ENCODE measurements at places on chromosomes 1 and 21.

DNA sequence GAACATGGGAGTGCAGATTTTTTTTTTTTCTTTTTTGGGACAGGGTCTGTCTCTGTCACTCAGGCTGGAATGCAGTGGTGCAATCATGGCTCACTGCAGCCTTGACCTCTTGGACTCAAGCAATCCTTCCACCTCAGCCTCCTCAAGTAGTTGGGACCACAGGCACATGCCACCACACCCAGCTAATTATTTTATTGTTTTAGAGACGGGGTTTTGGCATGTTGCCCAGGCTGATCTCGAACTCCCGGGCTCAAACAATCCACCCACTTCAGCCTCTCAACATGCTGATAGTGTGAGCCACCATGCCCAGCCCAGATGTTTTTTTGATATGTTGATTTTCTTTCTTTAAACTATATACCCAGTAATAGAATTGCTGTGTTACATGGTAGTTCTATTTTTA, 57.7 kb downstream of the RGSL1 start:
- no peak for DNase-seq

DNA sequence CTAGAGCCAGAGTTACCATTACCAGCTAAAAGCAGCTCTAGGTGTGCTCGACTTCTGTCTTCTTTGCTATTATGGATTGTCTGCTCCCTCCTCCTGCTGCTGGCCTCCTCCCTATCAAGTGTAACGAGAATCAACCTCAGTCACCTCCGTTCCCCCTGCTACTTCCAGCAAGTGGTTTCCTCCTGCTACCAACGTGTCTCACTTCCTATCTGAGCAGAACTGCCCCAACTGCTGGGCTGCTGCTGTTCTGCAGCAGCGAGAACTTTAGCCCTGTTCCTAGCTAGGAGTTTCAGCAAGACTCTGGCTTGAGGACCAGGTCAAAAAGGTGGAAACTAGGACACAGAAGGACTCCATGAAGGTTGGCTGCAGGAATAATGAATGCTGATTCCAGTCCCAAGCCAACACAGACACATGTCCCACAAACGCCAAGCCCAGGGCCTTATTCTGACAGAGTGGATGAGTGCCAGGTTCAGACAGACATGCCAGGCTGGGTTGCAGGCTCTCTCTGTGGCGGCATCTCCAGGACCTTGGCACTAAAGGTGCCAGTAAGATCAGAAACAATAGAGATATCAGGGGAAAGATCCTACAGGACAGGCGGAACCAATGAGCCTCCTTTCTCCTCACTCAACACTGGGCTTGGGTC, 46.9 kb downstream of the CD34 start:
- no peak for DNase-seq

GRCh38 chr1:85846706-85847105, 138.5 kb upstream of the ZNHIT6 start:
- no peak for DNase-seq

DNA sequence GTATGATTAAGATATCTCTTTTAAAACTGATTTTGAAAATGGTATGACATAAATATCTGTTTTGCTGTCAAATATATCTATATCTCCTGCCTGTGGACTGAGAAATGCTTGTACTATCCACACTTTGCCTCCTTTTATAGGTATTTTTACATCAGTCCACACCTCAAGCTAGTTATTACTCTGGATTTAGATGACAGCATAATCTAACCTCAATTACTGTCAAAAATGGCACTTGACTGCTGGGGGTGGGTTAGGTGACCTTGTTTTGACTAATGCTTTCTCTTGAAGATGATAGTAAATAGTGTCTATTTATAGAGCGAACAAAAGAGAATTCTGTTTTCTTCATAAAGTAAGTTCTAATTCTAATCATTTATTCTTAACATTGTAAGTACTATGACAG, 9.1 kb downstream of the ADGRL2 start:
- no peak for DNase-seq

GRCh38 chr1:65011983-65012382, 45.6 kb upstream of the JAK1 start:
- no peak for DNase-seq

DNA sequence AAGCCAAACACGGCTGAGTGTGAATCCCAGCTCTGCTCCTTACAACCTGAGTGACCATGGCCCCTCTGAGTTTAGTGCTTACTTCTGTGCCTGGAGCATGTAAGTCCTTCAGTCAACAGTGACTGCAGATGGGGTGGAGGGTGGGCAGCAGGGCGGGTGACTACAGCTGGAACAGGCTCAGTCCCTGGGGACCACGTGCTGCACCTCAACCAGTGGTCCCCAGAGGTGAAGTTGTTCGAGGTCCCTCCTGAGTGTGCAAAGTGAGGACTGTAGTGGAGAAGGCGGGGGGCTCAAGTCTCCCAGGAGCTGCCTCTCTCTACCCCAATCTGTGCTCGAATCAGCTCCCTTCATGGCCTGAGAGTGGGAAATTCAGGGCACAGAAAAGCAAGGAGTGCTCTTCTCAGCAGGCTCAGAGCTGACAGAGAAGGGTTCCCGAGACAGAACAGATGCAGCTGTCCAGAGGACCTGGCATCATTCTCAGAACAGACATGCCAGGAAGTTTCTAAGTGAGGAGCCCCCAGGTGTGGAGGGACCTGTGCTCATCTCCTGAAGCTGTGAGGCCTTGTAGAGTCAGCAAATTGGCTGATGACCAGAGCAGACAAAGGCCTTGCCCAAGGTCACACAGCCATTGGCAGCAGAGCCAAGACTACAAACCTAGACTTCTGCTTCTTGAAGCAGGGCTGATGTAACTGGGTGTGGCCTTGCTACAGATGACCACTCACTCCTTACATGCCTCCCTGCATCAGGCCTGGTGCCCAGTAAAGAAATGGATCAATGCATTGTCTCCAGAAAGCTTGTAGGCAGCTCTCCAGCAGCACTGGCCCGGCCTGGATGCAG, 61.7 kb upstream of the EDN2 start:
- no peak for DNase-seq

GRCh38 chr1:210587566-210587965, 258.9 kb downstream of the HHAT start:
- DNase-seq = no peak
